ENCODE measurements at places on chromosomes 1 and 21.

GRCh38 chr1:39995973-39996393 is 41.0 kb downstream of the MFSD2A start:
- DNase-seq = no peak

DNA sequence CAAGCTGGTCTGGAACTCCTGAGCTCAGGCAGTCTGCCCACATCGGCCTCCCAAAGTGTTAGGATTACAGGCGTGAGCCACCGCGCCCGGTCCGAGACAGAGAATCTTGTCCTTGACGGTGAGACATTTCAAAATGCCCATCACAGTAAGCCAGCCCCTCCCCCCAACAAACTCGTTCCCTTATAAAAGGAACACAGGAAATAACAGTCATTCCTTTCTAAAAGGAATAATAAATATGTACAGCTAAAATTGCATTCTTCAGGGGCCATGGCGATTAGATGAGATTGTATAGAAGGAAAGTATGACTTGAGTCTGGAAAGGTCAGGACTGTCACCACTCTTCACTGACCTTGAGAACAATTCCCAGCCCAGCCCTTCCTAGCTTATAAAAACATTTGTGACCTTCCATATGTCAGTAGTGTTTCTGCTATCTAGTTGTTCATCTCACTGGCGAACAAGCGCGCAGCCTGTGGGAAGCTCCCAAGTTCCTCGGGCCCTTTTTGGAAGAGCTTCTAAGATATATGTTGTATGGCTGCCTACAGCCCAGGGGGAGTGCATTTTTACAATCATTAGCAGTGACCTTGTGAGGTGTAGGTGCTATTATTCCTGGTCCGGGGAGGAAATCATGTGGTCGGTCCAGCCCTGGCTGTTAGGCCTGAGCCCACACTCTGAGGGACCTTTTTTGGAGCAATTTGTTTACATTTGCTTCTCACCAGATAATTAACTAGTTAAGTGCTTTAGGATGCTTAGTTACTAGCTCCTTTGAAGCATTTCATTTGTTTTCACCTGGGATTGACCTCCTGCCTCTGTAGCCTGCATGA is 8.7 kb downstream of the SZRD1 start:
- no peak for DNase-seq

DNA sequence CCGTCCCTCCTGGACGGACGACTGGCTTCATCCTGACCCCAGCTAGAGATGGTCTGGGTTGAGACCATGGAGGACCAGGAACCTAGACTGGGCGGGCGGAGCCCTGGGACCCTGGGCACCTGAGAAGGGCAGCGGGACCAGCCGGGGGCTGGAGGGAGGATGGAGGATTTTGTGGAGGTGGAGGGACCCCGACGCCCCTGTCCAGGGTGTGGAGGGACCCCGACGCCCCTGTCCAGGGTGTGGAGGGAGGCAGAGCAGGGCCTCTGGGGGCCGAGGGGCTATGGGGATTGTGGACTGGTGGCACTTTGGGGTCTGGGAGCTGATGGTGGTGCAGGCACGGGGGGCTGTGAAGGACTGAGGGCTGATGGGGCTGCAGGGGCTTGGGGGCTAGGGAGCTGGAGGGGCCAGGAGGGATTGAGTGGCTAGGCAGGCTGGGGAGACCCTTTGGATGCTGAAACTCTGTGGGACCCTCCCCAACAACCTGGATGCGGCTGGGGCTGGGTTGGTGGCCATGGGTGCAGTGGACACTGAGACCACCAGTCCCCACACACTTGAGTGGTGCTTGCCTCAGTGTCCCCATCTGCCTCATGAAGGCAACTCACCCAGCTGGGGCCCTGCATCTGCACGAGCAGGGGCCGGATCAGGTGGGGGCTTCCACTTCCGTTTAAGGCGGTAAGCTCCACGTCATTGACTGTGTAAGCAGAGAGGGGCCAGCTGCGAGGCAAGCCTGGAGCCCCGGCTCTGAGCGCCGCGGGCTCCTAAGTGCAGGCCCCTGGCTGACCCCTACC is 7.4 kb downstream of the GJC2 start:
- peak; percentile 73 for DNase-seq

DNA sequence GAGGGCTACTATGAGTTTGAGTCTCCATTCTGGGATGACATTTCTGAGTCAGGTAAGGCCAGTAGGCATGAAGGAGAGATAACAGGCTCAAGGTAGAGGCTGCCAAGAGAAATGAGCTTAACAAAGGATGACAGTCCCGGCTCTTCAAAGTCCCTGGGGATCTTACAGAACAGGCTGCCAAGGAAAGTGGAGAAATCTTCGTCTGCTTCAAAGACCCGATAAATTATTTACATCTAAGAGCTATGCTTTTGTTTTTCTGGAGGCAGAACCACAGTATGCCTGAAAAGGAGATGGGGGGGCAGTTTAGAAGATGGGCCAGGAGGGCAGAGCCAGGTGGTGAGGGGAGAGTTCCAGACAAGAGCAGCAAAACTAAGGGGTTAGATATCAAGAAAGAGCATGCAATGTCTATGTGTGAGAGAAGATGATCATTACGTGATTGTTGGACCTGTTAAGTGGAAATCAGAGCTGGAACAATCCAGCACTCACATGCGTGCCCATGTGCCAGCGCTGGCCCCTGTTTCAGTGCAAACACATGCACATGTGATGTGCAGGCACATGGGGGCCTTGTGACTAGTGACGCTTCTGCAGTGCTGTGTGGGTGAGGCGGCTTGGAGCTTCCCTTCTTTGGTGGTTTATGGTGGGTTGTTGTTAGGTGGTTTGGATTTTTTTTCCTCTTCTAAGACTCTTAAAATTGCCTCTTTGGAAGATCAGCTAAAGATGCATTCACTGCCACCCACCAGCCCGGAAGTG is 25.7 kb downstream of the CAMK1G start:
- DNase-seq = no peak

GRCh38 chr1:191608367-191608766 is 549.9 kb upstream of the RGS18 start:
- no peak for DNase-seq

- DNase-seq = no peak
These were observed 70.2 kb upstream of the S1PR1 start for GRCh38 chr1:101166583-101167120.

GRCh38 chr1:239448911-239449310 is 62.5 kb downstream of the CHRM3 start:
- DNase-seq = no peak

DNA sequence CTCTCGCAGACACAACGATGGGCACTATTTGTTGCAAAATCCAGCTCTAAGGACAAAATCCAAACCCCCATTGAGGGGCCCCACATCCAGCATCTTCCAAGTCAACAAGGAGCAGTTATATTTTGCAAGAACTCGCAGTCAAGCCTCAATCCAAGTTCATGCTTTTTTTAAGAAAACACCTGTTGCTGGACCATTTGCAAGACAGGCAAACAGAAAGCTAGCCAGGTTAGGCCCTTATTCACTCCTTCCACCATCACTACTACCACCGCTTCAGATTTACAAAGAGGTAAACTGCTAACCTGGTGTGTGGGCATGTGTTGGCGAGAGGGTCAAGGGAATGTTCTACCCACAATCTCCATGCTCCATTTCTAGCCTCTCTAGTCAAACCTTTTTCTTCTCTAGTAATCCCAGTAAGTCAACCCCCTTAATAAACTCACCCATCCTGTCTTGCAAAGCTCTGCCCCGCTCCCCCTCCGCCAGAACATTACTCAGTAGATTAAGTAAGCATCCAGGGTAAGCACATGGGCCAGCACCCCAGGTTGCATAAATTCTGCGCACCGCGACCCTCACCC is 703 bp downstream of the ERI3 start:
- no peak for DNase-seq

- no peak for DNase-seq
These were observed 375.3 kb upstream of the C1orf87 start for GRCh38 chr1:60448850-60449249.

- no peak for DNase-seq
These were observed 71.0 kb downstream of the CD2 start for GRCh38 chr1:116825207-116825719.

GRCh38 chr1:182786995-182787324 is 2.6 kb upstream of the NPL start:
- no peak for DNase-seq

All from activated CD8-positive, alpha-beta memory T cell treated with anti-CD3 and anti-CD28 coated beads, Interleukin-2, amount 10 ng/mL, durations not matched to agents 7 days and 5 days (primary cell).